ENCODE measurements at places on chromosomes 13 and 19. TPM values are rescaled to one million over a fixed set of nuclear protein-coding genes. Genes with fewer than 3 reads are reported as not detected.

Gene TNFSF9
- not detected for polyA plus RNA-seq

Gene UPF1
- 50.7 TPM for polyA plus RNA-seq

Gene MLLT1
- polyA plus RNA-seq = 28.6 TPM

Gene CCL25
- 0.19 TPM for polyA plus RNA-seq

Gene NOTCH3
- polyA plus RNA-seq = 8.0 TPM

Gene ACP5
- polyA plus RNA-seq = 11.4 TPM
